CD4-positive, alpha-beta T cell (primary cell): ENCODE measurements at places on chromosomes 3 and 15. TPM values are rescaled to one million over a fixed set of nuclear protein-coding genes. Genes with fewer than 3 reads are reported as not detected.

ZBED2 gene
- total RNA-seq = not detected

DNA sequence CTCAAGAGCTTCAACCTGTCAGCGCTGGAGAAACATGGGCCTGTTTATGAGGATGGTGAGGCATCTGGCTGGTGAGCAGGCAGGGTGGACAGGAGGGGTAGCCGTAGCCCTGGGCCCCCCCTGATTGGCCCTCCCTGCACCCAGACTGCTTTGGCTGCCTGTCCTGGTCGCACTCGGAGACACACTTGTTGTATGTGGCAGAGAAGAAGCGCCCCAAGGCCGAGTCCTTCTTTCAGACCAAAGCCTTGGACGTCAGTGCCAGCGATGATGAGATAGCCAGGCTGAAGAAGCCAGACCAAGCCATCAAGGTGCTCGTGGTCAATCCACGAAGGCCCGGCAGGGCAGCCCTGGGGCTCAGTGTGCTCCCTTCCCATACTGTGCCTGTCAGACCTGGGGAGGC lies 1.8 kb downstream of the APEH start:
- DNase-seq = no peak

- DNase-seq = no peak
Observed at GRCh38 chr3:40657623-40658022, 132.9 kb downstream of the ZNF621 start.

GRCh38 chr15:56805466-56806147 lies 72.3 kb upstream of the ZNF280D start:
- no peak for DNase-seq
